ENCODE measurements at places on chromosomes 3 and 15. TPM values are rescaled to one million over a fixed set of nuclear protein-coding genes. Genes with fewer than 3 reads are reported as not detected.

DNA sequence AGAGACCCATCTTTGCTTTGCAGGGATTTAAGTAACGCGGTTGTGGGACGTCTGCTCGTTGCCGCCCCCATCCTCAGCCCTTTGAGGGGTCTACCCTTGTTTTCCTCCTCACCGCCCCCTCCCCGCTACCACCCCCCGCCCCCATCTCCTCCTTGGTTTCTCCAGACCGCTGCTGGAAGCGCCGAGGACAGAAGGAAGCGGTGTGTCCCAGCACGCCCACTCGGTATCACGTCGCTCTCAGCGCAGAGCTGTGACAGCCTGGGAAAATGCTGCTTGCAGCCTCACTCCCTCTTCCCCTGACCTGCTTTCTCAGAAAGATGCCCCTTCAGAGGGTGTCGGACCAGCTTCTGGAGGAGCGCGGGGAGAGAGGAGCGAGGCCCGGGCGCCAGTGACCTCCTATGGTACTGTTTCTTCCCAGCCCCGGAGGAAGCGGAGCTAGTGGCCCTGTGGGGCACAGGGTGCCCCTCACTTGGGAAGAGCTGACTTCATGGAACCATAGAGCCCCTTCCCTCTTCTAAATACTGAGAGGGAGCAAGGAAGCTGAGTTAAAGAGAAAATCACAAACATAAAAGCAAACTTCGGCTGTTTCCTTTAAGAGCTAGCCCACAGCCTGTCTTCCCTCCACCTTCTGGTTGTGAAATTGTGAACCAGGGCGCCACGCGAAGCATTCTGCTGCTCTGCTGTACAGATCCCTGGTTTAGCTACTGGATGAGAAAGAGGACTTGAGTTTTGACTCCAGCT, 698 bp downstream of the IL1RAP start:
- DNase-seq, result no peak

Gene CLDN18
- total RNA-seq, result 0.40 TPM

DNA sequence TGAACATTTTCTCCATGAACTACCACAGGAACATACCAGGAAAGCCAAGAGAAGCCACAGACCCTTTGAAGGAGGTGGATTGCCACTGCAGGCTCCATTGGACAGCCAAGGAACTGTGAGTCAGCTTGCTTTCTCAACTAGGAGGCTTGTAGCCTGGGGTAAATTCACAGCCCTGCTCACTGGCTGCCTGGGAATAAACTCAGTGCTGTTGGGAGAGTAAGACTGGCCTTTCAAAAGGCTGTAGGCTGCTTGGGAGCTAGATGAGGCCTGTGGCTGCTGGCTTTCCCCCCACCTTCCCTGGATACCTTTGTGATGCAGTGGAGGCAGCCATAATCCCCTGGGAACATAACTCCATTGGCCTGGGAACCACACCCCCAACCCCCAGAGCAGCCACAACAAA, 223.5 kb upstream of the RBMS3 start:
- no peak for DNase-seq

DNA sequence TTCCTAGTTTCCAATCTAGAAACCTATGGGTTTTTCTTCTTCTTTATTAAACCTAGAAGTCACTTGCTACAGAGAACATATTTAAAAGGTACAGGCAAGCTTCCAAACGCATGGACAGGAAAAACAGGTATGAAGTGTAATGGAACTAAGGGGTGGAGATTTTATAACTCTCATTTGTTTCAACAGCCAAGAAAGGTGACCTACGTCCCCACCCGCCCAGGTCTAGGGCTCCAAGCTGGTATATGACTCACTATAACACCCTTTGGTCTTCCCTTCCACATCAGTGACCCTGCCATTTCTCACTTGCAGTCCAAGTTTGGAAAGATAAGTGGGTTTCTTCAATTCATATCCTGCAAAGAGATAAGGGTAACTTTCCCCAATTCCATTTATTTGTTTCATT, 6.0 kb upstream of the LIPH start:
- no peak for DNase-seq

Gene PLEKHO2
- 41.5 TPM for total RNA-seq

Gene GPR176
- 5.6 TPM for total RNA-seq

GRCh38 chr15:68935400-68935937, 5.1 kb downstream of the SPESP1 start:
- no peak for DNase-seq

DNA sequence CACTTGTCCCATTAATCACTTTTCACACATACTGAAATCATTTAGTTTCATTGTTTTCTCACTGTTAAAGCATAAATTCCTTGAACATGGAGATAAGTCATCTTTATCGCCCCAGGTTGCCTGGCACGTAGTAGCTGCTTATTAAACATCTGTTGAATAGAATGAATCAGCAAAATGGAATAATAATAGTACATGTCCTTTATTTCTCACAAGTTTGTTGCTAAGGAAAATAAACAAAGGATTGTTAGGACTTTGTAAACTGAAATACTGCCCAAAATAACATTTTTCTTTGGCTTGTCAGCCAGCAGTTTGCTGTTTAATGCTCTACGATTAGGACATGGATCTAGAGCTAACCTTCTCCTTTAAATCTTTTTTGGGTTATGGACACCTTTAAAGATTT, 17.9 kb downstream of the SLC35A5 start:
- DNase-seq, result no peak

- DNase-seq, result no peak
Measured at GRCh38 chr15:96294766-96295165, 35.7 kb upstream of the NR2F2 start.

DNA sequence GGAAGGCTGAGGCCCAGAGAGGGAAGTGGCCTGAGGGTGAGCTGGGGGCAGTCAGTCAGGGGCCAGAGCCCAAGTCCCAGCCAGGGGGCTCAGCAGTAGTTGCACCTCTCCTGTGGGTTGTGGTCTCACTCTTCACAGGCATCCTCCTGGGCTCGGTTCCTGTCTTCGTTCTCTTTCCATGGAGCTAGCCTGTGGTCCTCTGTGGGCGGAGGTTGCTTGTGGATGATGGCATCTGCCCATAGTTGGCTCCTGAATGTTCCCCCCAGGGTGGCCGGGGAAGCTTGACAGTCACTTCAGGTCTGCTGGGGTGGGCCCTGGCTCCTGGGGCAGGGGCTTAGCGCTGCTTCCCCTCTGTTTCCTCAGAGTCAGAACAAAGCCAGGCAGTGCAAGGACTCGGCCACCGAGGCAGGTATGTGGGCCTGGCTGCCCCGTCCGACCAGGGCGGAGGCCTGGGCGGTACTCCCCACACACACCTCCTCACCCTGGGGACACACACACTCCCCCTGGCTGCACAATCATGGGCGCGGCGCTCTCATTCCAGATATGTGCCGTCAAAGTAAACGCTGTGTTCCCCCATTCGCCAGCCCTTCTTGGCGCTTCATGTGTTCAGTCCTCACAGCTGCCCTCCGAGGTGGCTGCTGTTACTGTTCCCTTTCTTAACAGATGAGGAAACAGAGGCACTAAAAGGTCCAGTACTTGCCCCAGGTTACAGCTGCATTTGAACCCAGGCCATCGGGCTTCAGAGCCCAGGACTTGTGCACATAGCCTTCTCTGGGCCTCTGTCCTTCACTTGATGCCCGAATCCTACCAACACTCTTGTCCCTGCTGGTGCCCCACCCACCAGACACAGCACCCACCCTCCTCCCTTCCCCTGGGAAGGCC, 34.5 kb downstream of the PSTPIP1 start:
- no peak for DNase-seq

DNA sequence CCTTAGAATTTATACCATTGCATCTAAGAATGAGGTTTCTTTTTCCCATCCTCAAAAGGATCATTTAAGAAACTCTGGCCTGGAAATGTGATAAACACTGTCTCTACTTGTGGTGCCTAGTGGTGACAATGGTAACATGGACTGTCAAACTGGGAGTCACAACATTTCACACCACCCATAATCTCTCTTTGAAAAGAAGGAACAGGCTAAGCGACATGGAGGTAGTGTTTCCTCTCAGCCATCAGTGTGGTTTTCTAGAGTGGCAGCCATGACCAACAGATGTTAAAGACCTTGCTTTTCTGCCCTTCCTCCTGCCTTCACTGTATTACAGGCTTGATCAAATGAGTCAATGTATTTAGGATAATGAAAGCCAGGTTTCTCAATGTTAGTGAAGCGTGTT, 283.1 kb upstream of the STAC start:
- DNase-seq, result no peak

DNA sequence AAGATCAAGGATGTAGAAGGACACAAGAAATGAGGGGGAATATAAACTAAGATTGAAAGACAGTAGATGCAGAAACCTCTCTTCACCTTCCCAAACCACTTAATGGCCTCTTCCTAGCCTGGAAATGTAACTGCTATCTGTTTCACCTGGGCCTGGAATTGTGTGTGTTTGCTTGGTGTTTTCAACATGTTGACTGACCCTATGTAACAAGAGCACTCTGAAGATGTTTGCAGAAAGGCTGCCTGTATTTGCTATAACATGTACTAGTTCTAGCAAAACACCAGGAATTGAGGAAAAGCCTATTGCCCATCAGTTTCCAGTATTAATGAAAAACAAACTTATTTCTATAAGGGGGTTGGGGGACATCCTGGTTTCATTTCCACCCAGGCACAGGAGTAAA, 248.3 kb downstream of the WDR72 start:
- no peak for DNase-seq

GRCh38 chr15:71775856-71776255, 34.5 kb upstream of the NR2E3 start:
- no peak for DNase-seq

Gene CLCN2
- 1.8 TPM for total RNA-seq

DNA sequence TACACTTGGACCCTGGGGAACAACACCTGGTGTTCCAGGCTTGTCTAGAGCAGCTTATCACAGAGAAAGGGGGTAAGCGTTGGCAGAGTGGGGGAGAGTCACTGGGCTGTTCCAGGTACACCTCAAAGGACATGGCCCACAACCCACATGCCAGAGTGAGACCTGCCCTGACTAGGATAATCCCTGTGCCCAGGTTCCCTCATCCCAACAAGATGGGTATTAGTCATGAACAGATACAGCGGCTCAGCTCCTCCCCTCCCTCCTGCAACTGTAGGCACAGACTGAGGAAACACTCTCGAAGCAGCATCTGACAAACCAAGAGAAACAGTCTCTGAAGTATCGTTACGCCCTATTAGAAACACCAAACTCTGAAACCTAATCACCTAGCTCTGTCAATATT, 32.1 kb upstream of the RPS17 start:
- DNase-seq, result no peak

DNA sequence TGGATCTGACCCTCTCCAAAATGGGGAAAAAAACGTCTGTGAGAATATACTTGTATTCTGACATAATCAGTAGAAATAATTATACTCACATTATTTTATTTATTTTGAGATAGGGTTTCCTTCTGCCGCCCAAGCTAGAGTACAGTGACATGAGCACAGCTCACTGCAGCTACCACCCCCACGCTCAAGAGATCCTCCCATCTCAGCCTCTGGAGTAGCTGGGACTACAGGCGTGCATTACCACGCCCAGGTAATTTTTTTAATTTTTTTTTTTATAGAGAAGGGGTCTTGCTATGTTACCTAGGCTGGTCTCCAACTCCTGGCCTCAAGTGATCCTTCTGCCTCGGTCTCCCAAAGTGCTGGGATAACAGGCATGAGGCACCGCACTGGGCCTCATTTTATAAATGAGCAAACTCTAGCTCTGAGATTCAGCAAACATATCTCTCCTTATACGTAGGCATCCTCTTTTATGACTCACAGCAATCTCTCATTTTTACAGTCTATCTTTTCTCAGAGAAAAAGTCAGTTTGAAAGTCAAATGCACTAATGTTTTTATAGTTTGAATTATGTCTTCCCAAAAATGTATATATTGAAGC, 989 bp upstream of the VGLL3 start:
- DNase-seq, result no peak

Gene LRRIQ4
- total RNA-seq, result not detected

DNA sequence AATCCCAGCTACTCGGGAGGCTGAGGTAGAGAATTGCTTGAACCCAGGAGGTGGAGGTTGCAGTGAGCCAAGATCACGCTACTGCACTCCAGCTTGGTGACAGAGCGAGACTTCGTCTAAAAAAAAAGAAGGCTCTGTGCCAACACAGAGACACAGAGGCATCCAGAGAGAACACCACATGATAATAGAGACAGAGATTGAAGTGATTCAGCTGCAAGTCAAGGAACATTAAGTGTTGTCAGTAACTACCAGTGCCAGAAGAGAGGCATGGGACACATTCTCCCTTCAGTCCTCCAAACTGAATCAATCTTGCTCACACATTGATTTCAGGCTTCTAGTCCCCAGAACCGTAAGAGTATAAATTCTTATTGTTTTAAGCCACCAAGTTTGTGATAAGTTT, 97.5 kb downstream of the GOLIM4 start:
- no peak for DNase-seq

Gene SYNPR
- not detected for total RNA-seq

Gene MUC20
- total RNA-seq, result 2.5 TPM

Gene CDHR4
- total RNA-seq, result not detected

Gene P3H2
- total RNA-seq, result 26.2 TPM

Gene FBXL22
- 14.4 TPM for total RNA-seq

GRCh38 chr15:59315914-59316451, 56.7 kb downstream of the MYO1E start:
- DNase-seq, result no peak

DNA sequence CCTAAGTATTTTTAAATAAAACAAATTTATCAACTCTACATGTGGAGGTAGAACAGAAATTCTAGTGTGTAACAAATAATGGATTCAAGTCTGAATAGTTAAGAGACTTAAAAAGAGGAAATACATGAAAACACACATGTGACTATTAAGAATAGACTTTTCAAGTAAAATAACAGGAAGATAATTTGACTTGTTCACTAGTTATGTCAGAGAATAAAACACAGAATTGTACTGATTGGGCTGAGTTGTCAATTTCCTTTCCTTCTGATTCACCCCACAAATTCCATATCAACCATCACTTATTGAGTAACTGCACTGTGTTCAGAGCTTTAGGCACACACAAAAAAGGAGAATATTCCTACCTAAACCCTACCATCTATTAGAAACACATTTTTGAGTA, 557.2 kb downstream of the TUSC7 start:
- DNase-seq, result no peak
